ENCODE measurements at places on chromosomes 3 and 15.

DNA sequence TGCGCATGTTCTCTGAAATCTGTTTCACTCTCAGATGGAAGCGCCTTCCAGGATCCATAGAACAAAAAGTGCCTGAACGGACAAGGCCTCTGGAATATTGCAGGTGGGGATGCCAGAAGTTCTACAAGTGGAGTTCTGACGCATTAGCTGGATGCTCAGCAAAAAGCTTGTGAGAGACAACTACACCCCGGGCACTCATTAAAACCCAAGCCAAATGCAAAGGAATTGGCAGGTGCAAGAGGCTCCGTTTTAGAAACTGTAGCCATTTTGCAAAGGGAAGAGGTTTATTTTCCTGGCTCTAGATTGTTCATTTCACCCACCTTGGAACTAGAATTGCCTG is 35.2 kb upstream of the SLC24A5 start:
- DNase-seq: no peak

DNA sequence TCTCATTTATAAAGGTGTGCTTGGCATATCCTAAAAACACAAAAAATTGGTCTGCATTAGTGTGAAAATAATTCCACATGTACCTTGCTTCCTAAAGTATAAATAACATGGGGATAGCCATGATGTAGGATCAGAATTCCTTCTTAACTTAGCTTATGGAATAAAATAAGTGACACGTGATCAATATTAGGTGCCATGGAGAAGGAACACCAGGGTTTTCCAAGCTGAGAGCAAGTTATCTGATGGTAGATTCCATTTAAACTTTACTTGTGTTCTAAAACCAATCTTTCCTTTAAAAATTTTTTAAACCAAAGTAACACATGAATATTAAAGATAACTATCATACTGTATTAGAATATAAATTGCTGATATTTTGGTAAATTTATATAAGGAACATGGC is 300.5 kb downstream of the ZPLD1 start:
- no peak for DNase-seq

DNA sequence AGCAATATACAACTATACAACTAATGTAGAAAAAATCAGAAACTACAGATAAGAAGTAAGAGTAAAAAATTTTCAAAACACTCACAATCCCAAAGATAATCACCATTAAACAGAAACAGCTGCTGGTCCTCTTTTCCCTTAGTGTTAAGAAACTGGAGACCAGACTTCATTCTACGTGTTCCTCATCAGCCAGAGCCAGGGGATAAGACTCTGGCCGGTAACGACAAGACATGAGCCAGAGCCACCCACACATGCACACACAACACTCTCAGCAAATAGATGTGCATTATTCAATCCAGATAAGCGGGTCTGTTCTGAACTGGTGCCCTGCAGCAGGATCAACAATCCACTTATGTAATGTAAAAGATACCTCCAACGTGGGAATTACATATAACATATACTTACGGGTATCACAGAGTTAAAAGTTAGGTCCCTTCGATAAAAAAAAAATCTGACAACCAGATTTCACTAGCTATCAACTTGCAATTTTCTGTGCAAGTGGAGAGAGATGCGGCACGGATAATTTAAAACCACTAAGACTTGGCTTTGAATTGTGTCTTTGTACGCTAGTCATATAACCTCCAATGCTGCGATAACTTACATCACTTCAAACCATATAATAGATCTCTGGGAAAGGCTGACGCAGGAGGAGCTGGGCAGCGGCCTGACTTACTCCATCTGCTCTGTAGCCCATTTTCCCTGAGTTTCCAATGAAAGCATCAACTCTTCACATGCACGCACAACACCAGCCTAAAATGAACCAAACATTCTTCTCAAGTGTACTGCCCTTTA is 17.8 kb downstream of the PRICKLE2 start:
- DNase-seq: no peak

DNA sequence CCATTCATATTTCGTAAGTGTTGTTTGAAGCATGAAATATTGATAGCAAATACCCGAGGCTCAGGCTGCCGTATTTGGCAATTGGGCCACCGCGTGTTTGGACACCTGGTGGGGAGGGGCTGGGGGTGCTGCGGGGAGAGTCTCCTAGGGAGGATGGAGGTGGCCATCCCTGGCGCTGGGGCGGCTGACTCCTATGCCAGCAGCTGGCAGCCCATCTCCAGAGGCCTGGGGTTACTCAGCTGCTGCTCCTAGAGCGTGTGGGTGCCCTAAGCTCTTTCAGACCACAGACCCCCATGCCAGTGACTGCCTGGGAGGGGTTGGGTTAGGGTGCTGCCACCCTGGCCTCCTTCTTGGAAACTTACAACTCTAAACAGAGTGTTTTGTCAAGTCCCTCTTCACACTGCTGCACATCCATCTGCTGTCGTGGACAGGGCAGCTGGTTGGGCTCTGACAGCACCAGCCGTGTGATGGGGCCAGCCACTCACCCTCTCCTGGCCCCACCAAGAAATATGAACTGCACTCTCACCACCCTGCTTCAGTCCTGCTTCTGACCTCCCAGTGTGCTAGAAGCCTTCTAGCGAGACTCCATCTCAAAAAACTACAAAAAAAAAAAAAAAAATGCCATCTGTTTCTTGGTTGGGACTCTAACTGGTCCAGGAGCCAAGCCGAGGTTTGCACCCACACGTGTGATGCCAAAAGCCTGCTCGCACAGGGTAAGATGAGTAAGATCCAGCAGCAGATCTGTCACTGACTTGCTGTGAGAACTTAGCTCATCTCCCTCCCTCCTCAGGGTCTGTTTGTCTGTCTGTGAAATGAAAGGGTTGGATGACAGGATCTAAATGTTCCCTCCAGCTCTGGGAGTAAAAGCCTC is 156.2 kb downstream of the MEGF11 start:
- DNase-seq: no peak

DNA sequence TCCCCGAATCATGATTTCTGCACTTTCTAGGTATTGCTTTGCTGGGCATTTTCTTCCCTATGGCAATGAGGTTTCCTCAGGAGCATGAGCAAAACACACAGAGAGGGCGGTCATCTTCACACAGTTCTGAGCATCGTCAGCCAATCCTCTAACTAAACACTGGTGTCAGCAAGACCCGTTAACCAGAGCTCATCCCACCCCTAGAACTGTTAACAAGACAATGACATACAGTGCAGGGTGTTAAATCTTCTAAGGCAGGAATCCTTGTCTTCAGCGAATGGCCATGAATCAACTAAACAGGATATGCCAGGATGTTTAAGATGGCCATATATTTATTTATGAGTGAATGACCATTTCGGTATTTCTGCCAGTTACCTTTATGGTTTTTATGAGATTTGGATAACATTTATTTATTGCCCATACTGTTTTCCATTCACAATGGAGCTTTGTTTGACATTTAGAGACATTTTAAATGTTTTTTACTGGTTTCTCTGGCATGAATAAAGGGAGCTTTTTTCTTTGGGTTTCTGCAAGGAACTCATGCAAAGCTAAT is 411.5 kb upstream of the PROK2 start:
- DNase-seq: no peak

DNA sequence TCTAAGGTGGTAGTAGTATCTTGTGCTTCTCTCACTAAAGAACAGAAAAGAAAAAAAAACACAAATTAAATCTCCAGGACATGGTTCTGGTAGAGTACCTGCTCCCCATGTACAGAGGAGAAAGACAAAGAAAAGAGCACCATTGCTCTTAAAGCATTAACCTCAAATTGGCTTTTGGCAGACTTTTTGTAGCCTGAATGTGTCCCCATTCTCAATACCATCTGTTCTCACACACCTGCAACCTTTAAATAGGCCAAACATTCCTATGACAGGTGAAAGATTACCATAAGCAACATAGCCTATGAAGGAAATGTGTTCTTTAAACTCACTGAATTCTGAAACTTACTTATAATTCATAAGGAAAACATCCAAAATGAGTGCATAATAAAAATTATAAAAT is 68.0 kb downstream of the TIPARP start:
- no peak for DNase-seq

DNA sequence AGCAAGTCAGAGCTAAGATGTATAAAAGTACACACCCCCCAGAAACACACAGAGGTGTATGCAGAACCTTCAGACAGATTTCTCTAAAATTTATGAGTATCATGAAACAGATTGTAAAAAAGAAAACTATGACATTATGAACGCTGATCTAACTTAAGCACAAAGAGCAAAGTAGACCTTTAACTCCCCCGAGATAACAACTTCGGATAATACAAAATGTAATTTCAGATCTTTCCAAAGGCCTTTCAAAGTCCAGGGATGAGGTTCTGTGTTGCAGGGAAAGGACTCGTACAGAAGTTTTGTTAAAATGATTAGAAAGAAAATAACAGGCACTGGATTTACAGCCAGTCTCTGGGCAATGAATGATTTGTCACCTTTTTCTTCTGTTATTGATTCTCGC is 92.8 kb upstream of the FGF12 start:
- DNase-seq: no peak

DNA sequence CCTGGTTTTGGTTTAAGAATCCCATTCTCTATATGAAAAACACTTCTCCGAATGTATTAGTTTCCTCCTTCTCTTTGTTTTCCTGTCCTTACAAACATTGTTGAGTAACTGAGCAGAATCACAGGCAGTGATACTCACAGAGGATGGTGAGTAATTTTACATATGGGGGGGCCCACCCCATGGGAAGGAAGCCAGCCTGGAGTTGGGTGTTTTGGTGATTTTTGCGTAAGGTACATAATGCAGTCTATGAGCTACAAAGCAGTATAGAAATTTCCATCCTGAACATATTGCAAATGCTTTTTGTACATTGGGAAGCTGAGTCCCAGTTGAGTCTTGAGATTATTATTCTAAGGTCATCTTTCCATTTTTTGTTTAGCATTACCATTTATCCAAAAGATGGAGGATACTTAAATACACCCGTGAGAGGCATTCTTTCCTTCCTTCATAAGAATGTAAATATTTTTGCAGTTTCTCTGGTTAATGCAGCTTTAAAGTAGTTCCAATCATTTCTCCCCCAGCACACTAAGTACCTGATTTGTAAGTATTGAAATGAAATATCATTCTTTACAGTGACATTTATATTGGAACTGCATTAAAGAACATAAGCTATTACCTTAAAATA is 476.8 kb downstream of the AGBL1 start:
- DNase-seq: no peak

DNA sequence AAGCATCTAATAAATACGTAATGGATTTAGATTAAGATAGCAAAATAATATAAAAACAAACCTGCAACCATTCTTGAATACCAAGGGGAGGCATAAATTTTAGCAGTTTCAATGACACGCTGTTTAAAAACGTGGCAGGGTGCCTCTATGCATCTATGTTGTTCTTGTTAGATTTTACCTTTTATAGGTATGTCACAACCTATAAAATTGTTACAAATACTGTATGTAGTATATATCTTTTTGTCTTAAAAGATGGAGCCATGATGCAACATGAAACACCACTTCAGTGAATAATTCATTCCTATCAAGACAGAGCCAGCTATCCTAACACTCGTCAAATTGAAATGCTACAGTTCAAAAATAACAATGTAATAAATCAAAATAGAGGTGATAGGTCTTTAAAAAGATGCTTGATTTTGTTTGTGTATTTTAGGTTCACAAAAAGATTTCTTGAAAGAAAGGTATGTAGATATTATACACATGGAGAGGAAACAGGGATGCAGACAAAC is 1059.2 kb downstream of the ROBO1 start:
- DNase-seq: no peak

DNA sequence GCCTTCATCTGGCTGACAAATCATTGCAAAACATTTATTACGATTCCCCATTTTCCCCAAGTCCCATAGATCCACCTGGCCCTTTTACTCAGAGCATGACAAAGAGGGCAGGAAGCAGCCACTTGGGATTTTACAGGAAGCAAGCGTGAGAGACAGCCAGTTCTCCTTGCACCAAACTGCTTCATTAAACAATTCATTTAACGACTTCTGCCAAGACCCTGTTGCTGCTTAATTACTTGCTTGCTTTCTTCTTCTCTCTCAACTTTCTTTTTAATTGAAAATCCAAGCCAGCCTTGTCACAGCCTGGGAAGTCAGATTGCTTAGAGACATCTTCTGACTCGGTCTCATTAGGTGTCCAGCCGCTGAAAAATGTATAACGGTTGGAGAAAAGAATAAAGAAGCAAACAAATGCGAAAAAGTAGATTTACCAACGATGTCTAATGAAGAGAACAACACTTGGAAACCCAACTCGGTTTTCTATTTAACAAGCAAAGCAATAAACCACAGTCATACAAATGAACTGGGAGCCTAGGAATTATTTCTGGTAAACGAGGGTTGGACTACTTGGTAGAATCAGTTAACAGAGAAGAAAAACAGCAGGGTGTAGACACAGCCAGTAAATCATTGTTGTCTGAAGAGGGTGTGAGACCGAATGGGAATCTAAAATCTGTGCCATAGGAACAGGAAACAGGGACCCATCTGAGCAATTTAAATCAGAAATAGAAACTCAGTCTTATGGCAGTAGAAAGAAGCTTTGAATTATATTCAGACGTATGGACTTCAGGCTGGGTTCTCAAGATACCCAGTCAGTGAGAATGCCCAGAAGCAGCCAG is 298.3 kb downstream of the LRRC3B start:
- no peak for DNase-seq

DNA sequence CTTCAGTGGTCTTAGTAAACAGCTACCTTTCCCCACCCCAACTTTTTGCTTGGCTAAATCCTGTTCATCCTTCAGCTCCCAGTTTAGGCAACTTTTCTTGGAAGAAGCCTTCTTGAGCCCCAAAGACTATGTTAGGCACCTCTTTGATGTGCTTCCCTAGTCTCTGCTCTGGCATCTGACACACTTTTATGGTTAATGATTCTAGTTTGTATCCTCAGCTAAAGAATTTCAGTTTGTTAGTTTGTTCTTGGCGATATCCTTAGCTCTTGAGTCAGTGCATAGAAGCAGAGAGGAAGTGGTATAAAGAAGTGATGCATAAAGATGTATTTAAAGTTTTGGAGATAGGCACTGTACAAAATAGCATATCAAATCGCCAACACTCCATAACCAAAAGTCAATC is 168.4 kb downstream of the WDR72 start:
- DNase-seq: no peak

- no peak for DNase-seq
Measured at GRCh38 chr3:177478170-177478867, 281.0 kb upstream of the TBL1XR1 start.

DNA sequence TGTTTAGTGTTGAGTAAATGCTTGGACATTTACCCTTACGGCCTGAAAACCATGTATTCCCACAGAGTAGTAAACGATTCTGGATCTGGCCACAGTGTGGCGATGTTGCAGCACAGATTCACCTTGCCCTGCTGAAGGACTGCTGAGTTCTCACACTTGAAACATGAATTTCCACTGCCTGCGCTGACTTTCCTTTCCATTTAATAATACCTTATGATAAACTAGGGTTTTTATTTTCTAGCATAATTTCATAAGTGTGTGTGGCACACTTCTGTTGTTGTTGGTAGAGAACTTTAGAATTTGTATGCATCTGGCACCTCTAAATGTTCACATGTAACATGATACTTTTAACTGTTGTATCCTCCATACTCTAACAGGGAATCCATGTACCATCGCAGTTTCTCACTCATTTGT is 53.9 kb downstream of the C3orf38 start:
- DNase-seq: peak; percentile 15

DNA sequence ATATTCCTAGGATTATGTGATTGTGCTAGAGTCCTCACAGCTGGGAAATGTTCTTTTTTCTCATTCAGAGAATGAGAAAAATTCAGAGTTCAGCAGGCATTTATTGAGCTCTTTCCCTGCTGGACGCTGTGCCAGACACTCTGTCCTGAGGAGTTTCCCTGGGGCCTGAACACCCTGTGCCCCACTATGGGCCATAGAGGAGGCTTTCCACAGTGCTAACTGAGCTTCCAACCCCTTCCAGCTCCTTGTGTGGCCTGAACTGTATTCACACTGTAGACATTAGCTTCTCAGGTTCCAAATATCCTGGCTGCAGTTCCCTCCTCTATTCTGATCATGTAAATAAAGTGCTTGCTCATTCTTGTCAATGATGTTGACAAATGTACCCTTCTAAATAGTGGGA is 10.0 kb downstream of the ABHD2 start:
- DNase-seq: no peak
